ENCODE measurements at places on chromosomes 1 and 21. TPM values are rescaled to one million over a fixed set of nuclear protein-coding genes. Genes with fewer than 3 reads are reported as not detected.

DNA sequence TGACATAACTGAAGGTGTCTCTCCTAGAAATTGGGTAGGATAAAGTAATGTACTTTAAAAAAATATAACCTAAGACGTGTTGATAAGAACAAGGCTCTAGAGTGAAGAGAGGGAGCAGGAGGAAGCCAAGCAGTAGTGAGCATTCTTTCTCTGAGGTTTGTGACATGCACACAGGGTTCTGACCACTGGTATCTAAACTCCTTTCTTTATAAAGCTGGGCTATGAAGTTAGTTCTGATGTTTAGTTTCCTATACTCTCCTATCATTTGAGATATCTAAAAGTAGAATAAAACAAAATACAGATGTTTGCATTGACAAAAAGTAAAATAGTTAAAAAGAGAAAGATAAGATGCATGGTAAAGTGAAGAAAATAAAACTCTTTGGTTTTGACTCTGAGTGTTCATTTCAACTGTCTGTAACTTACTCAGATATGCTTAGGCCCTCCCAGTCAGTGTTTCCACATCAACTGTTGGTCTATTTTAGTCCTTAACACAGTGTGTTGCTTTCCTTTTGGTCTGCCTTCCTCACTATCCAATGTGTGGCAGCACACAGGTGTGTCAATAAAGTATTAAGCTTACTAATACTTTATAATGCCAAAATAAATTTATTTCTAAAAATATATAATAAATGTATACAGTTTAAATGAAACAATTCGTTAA lies 543.5 kb downstream of the PTPRC start:
- no peak for DNase-seq

DNA sequence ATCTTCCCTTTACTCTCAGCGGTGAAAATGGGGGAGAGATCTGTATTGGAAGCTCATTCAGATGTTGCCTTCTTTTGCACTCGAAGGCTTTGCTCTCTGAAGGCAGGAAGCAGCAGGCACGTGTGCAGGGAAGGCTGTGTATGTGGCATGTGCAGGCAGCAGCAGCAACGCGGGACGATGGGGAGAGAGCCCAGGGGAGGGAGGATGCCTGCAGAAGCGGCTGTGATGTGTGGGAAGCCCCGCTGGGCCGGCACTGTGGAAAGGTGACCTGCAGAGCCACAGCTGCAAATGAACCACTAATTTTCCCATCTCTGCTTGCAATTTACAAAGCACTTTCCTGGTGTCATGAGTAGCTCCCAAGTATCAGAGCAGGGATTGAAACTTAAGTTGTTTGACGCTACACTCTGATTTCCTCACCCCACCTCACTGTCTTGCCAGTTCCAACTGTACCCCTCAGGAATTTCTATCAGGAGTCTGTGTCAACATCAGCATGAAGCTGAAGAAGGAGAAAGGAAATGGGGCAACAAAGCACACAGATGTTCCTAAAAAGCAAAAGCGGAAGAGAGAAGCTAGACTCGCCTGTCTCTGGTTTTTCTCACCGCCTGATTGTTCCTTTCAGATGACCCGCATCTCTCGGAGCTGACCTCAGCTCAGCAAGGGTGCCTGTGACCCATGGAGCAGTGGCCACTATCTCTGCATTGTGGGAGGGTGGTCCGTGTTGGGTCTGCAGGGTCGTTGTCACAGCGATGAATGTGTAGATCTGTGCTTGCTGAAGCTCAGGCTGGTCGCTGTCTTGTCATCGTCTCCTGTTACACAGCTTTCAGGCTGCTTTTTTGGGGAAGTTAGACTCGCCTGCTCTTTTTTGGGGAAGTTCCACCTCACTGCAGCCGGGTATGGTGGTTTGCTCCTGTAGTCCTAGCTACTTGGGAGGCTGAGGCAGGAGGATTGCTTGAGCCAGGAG lies 156.1 kb downstream of the KIF26B start:
- no peak for DNase-seq

Gene LCE2B
- total RNA-seq: not detected

DNA sequence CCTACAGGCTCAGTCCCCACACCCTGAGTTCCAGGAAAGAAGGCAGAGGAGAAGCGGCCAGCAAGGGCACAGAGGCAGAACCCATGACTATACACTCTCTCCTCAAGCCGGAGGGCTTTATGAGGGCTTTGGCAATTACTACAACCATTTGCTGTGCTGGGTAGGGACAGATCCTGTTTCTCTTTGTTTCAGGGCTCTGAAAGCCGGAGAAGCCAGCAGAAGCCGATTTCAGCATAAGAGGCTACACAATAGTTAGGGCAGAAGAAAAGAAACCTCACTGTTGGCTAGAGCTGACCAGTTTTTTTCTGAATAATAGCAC lies 13.9 kb downstream of the GPR3 start:
- no peak for DNase-seq

- DNase-seq: peak; percentile 48
Observed at GRCh38 chr1:65791801-65792668, 660 bp upstream of the PDE4B start.

Gene TAL1
- 2.3 TPM for total RNA-seq

Gene KLF17
- not detected for total RNA-seq

GRCh38 chr1:215007880-215008279 lies 74.7 kb upstream of the KCNK2 start:
- no peak for DNase-seq

Gene FCRL1
- not detected for total RNA-seq

Gene BSND
- total RNA-seq: under 0.01 TPM

- DNase-seq: no peak
Observed at GRCh38 chr1:94279462-94279861, 42.1 kb upstream of the ARHGAP29 start.

Gene FTCD
- not detected for total RNA-seq

- no peak for DNase-seq
Observed at GRCh38 chr1:235940285-235940684, 73.6 kb upstream of the LYST start.

GRCh38 chr1:14129009-14129408 lies 429.0 kb downstream of the PRDM2 start:
- DNase-seq: no peak

Gene DNAH14
- total RNA-seq: 38.6 TPM

GRCh38 chr1:185291159-185291558 lies 25.9 kb downstream of the IVNS1ABP start:
- DNase-seq: no peak

GRCh38 chr1:208048904-208049303 lies 138.0 kb upstream of the CD34 start:
- DNase-seq: no peak

GRCh38 chr1:160021376-160022074 lies 10.3 kb downstream of the PIGM start:
- DNase-seq: no peak

Gene FMO1
- 4.3 TPM for total RNA-seq

Gene HES2
- total RNA-seq: 3.6 TPM

Gene ATP1B1
- 21.8 TPM for total RNA-seq

Gene FCRL6
- 0.80 TPM for total RNA-seq

Gene ANKRD45
- not detected for total RNA-seq

- DNase-seq: no peak
Observed at GRCh38 chr21:17472592-17473271, 40.1 kb upstream of the CXADR start.

Gene SLC5A3
- total RNA-seq: 38.6 TPM

- no peak for DNase-seq
Observed at GRCh38 chr1:25666460-25666859, 49.9 kb downstream of the MAN1C1 start.

DNA sequence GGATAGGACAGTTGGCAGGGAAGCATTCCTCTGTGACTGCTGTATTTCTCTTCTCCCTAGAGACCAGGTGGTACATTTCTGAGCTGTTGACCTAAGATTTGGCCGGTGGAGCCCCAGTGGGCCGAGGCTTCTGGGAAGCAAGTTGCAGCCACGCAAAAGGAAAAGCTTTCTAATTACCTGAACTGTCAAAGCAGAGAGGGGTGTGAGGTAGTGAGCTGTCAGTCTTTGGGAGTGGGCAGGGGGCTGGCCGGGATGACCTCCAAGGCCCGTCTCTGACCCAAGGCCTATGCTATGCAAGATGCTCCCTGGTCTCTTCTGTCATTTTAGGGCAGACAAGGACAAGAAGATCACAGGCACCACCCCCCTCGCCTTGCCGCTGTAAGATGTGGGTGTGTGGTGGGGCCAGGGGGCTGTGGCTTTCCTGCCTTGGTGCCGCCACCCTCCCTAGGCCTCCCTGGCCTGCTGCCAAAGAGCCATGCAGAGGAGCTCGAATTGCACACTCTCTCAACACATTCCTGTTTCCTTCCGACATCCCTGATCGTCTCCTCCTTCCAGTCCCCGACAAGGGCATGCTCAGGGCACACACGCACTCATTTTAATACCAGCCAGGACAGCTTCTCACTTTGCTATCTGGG lies 7.7 kb downstream of the PADI1 start:
- DNase-seq: no peak

- DNase-seq: peak; percentile 71
Observed at GRCh38 chr1:151534662-151535278, 5.3 kb upstream of the TUFT1 start.

Gene CFHR1
- not detected for total RNA-seq

Gene CD1B
- not detected for total RNA-seq

Gene DNAJC6
- 4.2 TPM for total RNA-seq

- no peak for DNase-seq
Observed at GRCh38 chr1:173628888-173629287, 6.2 kb upstream of the TEX50 start.

Gene CELA3B
- not detected for total RNA-seq

DNA sequence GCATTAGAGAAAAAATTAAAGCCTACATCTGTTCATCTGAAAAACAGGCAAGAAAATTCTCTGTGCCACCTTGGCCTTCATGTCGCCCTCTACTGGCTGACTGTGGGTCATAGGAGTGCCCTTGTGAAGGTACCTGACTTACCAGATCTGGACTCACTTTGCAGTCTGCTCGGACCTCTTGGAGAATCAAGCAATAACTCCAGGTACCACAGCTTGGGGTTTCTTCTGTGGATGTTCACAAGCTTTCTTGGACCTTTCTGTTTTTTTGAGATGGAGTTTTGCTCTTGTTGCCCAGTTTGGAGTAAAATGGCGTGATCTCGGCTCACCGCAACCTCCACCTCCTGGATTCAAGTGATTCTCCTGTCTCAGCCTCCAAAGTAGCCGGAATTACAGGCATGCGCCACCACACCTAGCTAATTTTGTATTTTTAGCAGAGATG lies 2.4 kb upstream of the PRAMEF18 start:
- no peak for DNase-seq

GRCh38 chr1:203744075-203744972 lies 20.7 kb upstream of the LAX1 start:
- DNase-seq: peak; percentile 59

Gene ADAMTS5
- total RNA-seq: 14.8 TPM

Gene LRRC38
- 0.15 TPM for total RNA-seq

DNA sequence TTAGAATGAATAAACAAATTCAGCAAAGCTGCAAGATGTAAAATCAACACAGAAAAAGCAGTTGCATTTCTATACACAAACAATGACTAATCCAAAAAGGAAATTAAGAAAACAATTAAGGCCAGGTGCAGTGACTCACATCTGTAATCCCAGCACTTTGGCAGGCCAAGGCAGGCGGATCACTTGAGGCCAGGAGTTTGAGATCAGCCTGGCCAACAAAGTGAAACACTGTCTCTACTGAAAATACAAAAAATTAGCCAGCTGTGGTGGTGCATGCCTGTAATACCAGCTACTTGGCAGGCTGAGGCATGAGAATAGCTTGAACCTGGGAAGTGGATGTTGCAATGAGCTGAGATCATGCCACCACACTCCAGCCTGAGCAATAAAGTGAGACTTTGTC lies 22.3 kb downstream of the THEM4 start:
- DNase-seq: no peak
